Astrocyte of the cerebellum (primary cell): ENCODE measurements at places on chromosomes 11 and 22.
A peak's percentile ranks its signal among the peaks of the same experiment; 100 is the strongest.

DNA sequence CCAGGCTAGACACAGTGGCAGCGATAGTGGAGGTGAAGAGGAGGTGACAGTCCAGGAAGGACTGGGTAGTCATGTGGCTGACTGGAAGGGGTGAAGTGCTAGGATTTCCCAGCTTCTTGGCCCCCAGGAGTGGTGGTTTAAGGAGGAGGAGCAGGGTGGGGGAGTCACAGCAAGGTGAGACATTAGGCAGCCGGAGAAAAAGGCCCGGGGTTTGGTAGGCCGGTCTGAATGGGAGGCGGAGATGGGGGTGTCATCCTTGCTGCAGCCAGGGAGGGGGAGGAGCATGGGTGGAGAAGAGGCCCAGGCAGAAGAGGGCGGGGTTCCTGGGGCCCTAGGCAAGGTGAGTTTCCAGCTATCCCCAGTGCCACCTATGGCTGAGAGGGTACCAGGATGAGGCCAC, 6.1 kb downstream of the SIPA1 start:
- DNase-seq = no peak

GRCh38 chr11:61628662-61628970, 47.7 kb upstream of the SYT7 start:
- DNase-seq = no peak

GRCh38 chr11:43845816-43846215, 34.8 kb upstream of the ALKBH3 start:
- no peak for DNase-seq

GRCh38 chr22:43385770-43386641, 25.8 kb upstream of the MPPED1 start:
- DNase-seq = peak; percentile 47

GRCh38 chr11:93840981-93841380, 9.4 kb downstream of the VSTM5 start:
- DNase-seq = no peak

DNA sequence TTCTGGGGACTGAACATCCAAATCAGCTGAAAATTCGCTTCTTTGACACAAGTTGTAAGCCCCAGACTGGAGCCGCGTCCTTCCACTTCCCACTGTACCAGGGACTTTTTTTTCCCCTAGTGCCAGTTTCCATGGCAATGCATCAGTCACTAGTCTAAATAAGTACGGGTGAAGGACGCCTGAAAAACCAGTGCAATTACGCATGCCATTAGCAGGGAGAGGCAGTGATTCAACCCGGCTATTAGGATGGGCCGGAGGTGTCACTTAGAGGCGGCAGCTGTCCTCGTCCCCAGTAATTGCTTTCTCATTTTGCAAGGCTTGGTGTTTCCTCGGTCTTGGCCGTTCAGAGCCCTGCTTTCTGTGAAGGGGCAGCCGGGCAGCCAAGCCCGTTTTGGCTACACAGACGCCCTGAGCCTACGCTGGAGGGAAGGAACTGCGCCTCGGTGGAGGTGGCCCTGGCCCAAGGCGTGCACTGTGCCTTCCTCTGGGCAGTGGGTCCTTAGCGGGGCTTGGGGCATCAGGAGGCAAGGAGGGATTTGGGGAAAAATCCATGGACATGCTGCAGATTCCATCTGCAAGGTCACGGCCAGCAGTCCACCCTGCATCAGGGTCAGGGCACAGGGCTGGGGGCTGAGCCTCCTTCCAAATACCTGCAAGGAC, 319.7 kb downstream of the CTTN start:
- no peak for DNase-seq
